ENCODE measurements at places on chromosomes 3 and 15.

DNA sequence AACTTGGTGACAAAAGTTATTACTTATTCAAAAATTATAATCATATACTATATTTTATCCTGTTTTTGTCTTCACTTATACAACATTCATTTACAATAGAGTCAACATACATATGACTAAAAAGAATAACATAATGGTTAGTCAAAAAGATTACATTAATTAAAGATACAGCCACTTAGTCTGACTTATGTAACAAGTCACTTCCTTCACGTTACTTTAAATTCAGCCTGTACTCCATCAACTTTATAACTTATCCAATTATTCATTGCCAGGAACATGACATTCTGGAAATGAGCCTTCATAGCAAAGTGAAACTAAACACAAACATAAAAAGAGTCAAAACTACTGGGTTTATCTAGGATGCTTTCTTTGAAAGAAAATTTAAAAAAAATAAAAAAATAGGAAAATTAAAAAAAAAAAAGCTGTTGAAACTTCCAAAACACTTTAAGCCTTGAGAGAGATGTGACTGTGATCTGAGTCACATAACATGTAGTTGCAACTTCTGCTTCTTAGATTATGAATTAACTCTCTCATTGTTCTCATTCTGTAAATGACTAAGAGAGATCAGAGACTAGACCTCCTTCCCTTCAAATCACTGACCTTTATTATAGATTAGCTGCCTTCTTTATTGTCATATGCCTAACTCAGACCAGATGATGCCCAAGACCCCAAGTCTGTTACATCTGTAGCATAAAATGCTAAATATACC, 107.8 kb downstream of the MYRIP start:
- DNase-seq, result peak; percentile 92

- no peak for DNase-seq
These were observed 10.4 kb upstream of the CLPX start for GRCh38 chr15:65195548-65195923.

GRCh38 chr3:136745916-136746315, 6.3 kb downstream of the STAG1 start:
- no peak for DNase-seq

- DNase-seq, result no peak
These were observed 50.4 kb downstream of the CCNL1 start for GRCh38 chr3:157109267-157110141.

- no peak for DNase-seq
These were observed 489.9 kb downstream of the PLOD2 start for GRCh38 chr3:145671121-145671520.

DNA sequence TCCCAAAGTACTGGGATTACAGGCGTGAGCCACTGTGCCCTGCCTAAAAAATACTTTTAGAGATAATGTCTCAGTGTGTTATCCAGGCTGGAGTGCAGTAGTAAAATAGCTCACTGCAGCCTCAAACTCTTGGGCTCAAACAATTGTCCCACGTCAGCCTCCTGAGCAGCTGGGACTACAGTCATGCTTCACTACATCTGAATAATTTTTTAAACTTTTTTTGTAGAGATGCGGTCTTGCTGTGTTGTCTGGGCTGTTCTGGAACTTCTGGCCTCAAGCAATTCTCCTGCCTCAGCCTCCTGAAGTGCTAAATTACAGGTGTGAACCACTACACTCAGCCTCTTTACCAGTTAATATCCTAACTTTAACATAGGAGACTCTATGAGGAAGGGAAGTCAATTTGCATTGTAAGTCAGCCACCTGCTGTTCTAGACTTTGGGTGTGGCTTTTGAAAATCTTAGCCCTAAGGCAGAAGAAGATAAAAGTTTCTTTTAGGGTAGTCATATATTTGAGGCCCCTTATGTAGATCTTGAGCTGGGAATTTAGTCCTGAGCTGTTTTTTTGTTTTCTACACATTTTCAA, 78.2 kb upstream of the RASGRP1 start:
- peak; percentile 44 for DNase-seq

GRCh38 chr3:56980798-56981390, 79.6 kb upstream of the SPATA12 start:
- DNase-seq, result peak; percentile 98

GRCh38 chr3:138043266-138044029, 33.5 kb downstream of the CLDN18 start:
- peak; percentile 49 for DNase-seq

GRCh38 chr3:10945683-10946287, 46.8 kb upstream of the SLC6A1 start:
- peak; percentile 13 for DNase-seq

DNA sequence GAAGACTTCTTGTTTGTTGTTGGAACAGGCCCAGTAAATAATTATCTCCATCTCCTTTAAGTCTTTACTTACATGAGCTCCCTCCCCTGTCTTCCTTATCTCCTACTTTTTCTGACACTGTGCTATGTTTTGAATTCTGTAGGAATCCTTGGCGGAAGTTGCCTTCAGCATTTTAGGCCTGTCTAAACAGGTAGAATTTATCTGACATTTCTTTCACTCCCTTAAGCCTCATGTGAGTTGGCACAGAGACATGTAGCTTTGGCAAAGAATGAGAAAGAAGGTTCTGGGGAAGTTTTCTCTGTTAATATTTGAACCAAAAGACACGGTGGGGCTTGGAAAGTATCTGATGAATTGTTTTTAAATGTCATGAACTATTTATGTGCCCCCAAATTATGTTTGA, 8.1 kb downstream of the MCTP2 start:
- peak; percentile 59 for DNase-seq

DNA sequence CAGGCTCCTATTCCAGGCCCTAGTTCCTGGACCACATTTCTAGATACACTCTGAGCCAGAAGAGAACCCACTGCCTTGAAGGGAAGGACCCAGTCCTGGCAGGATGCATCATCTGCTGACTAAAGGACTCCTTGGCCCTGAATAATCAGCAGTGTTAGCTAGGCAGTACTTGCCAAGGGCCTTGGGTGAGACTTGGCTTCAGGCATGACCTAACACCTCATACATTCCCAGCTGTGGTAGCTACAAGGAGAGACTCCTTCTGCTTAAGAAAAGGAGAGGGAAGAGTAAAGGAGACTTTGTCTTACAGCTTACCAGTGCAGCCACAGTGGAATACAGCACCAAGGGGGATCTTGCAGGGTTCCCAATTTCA, 26.4 kb downstream of the PEAK1 start:
- DNase-seq, result no peak

DNA sequence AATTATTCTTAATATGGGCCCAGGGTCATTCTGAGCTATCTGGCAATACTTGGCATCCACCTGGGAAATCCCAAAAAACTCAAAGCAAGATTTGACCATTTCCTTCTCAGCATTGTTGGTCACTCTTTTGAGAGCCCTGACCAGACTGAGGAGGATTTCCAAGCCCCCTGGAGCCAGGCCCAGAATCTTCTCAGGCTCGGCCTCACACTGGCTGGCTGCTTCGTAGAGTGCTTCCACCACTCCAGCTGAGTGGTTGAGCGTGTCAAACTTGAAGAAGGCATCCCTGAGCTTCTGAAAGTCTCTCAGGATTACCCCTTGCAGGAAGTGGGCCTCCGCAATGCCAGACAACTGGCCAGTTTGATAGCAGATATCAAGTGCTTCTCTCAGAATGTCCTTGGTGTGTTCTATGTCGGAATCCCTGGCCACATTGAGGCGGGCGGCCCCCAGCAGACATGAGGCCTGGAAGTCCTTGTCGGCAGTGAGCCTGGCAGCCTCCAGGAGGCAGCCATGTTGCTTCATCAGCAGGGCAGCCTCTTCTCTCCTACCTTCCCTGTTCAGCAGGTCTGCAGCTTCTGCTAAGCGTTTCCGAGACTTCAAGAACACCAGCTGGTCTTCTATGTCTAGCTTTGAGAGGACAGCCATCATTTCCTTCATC, 68.9 kb upstream of the DCLK3 start:
- no peak for DNase-seq

- no peak for DNase-seq
These were observed 53.2 kb upstream of the CDV3 start for GRCh38 chr3:133520286-133520685.

DNA sequence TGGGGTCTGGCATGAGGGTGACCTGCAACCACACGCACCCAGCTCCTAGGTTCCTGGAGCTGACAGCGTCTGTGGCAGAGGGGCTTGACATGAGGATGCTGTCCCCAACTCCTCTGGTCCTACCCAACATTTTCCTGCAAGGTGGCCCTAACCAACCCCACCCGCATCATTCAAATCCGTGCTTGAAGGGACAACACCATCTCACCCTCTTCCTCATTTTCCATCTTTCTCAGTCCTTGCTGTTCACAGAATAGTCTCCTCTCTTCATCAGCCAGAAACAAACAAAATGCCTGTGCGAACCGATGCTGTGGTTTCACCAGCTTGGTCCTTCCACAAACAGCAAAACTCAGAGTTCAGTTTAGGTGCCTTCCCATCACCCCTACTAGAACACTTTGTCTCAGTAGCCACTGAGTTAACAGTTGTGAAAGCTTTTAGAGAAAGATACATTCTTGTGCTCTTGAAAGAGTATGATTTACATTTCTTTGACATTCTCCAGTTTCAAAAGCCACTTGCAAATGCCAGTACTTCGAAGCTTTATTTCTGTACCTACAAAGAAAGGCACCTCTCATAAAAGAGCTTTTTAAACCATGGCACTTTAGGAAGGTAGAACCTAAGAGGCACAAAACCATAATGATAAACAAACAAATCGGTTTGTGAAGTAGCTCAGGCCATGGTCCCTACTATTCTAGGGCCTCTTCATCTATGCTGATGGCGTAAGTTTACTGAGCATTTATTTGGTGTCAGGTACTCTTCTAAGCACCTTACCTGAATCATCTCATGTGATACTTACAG, 360.1 kb downstream of the SHQ1 start:
- no peak for DNase-seq

DNA sequence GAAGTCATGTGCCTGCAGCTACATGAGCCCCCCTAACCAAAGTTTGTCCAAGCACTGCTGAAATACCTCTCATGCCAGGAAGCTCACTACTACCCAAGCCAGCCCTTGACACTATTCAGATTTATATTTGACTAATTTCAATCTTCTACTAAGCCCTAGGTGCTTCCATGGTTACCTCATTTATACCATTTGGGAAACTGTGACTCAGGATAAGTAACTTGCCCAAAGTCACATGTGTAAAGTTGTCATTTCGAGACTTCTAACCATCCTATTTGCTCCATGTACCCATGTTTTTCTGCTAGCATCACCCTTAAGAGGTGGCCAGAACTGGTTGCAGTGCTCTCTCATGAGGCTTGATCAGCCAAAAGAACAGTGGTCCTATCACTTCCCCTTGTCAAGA, 20.7 kb upstream of the TIMP4 start:
- no peak for DNase-seq

GRCh38 chr3:56915966-56916586, 114.3 kb upstream of the ARHGEF3 start:
- DNase-seq, result no peak

DNA sequence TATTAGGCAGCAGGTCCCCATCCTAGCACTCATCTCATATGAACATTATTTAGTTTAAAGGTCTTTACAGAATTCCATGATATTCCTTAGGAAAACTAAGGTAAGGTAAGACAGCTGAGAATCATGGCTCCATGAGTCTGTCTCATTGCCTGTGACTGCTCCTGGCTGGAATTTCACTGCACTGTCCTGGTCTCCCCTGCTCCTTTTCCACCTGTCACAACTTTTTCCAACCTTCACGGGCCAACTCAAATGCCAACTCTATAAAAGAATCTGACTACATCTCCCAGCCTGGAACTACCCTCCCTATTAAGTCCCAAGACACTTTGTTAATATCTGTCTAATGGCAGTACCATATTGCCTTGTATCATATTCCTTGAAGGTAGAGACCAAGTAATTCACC, 7.6 kb downstream of the CNBP start:
- no peak for DNase-seq

DNA sequence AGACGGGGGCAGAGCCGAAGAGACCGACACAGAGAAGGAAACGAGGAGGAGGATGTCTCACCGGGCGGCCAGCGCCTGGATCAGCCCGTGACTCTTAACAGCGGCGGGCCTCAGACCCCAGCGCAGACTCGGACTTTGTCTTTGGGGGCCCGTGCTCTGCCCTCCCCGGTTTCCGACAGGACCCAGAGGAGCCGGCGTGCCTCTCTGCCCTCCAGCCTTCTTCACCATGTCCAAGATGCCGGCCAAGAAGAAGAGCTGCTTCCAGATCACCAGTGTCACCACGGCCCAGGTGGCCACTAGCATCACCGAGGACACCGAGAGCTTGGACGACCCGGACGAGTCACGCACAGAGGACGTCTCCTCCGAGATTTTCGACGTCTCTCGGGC, 1.0 kb downstream of the TSC22D2 start:
- DNase-seq, result no peak

- DNase-seq, result no peak
These were observed 183.2 kb upstream of the IL12A start for GRCh38 chr3:159805411-159805772.

- DNase-seq, result peak; percentile 70
These were observed 76.0 kb upstream of the NECTIN3 start for GRCh38 chr3:110995461-110996231.

- no peak for DNase-seq
These were observed 393.0 kb downstream of the IGSF11 start for GRCh38 chr3:118641608-118642007.

GRCh38 chr3:125605756-125606155, 10.5 kb upstream of the OSBPL11 start:
- no peak for DNase-seq

DNA sequence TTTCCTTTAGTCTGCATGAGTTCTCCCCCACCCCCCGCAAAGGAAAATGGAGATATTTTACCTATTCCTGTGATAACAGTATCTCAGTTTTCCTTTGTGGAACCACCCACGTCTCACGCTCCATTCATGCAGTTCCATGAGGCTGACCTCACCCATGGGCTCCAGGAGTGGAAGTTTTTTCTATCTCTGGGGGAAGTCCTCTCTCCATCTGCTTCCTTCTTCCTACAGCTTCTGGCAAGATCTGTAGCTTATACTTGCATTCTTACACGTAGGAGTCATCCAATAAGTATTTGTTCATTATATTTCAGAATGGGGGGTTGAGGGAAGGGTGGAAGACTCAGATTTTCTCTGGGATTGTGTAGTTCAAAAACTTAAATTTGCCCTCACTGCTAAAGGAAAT, 5.8 kb upstream of the GLCE start:
- peak; percentile 39 for DNase-seq

DNA sequence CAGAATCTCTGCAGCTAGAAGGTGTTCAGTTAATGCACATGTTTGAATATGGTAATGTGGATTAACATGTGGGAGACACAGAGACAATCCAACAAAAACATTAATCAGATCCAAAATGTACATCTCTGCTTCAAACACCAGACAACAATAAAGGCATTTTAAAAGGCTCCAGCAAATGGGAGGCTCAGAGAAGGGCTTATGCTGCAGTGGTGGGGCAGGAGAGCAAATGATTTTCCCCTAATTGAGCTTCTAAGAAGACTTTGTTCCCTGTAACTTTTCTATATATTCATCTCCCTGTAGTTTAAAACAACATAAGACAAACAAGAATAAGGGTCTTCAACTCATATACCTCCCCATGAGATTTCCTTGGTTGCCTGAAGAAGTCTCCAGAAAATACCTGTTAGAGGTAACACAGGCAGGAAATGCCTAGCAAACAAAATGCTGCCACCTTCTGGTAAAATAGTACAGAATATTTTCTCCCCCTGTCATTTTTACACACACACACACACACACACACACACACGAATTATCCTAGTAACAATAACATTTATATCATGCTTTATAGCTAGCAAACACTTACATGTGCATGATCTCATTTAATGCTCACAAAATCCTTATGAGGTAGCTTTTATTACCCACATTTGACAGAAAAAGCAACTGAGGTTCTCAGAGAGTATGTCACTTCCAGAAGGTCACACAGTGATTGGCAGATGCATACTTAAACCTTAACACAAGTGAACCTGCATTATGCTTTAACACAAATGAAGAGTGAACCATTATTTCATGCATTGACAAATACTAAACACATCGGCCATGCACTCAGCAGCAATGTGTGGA, 123.4 kb upstream of the MB21D2 start:
- DNase-seq, result peak; percentile 64

All from renal cortical epithelial cell (primary cell).